ENCODE measurements at places on chromosomes 3 and 15. TPM values are rescaled to one million over a fixed set of nuclear protein-coding genes. Genes with fewer than 3 reads are reported as not detected.
A peak's percentile ranks its signal among the peaks of the same experiment; 100 is the strongest.

The ZNF654 gene
- total RNA-seq = 13.2 TPM

DNA sequence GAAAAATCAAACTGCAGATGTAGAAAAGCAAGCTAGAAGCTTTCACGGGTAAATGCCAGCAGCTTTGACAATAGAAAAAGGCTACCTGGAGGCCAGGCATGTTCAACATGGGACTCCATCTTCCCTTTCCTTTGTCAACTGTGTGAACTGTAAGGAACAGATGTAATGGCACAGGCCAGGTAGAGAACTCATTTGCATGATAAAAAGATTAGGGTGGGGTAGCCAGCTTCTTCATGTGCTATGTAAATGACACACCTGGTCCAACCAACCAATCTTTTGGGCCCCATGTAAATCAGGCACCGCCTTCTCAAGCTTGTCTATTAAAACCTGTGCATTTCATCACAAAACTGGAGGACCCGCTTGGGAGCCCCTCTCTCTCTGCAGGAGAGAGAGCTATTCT, 686.5 kb upstream of the GOLIM4 start:
- no peak for DNase-seq

DNA sequence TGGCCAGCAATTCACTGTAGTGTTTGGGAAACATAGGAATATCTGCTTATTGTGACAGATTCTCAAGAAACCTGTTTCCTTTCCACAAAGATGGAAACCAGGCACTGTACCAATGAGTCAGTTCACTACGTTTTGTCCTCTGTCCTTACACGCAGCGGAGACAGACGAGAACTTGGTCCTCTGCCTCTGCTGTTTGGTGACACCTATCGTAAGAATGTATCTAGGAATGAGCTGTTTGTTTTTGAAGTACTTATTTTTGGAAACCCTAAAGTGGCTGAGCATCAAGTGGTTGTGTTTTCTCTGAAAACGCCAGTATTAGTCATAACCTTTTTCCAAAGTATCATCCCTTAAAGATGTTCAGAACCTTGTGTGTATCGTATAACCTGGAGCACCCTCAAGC, 93.0 kb downstream of the PGPEP1L start:
- DNase-seq = no peak

DNA sequence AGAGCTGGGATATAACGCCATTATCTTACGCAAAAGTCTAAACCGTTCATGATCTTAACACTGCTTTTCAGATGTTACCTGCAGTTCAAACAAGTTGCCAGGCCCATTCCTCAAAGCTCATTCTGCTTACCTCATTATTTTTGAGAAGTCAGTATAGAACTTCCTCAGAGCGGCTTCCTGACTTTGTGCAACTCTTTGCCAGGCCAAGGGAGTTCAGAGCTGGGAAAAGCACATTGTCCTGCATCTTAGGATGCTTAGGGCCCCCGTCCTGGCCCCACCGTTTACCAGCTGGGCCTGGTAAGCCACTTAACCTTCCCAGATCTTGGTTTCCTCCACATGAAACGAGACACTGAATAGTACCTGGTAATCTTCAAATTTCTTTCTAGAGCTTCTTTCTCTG, 6.8 kb upstream of the C2CD4B start:
- no peak for DNase-seq

GRCh38 chr15:39667382-39668127, 86.7 kb downstream of the THBS1 start:
- no peak for DNase-seq

The WNT7A gene
- total RNA-seq = not detected

- DNase-seq = no peak
Observed at GRCh38 chr15:26773067-26773877, 406 bp upstream of the GABRB3 start.

The STARD9 gene
- 22.6 TPM for total RNA-seq

GRCh38 chr3:126851382-126851781, 131.5 kb upstream of the PLXNA1 start:
- DNase-seq = no peak

DNA sequence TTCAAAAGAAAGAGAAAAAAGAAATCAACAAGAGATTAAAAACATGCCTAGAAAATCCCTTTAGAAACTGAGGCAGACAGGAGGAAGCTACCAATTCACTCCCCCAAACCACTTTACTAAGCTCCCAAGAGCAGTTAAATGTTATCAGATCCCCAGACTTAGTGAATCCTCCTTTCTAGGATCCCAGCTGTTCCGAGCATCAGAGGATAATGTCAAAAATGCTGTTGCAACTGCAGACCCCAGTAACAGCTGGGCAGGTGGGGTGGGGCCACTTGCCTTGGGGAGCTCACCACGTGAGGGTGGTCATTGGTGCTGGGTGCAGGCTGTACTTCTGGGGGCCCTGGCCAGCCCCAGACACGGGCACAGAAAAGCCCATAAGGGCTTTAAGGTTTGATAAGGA, 9.1 kb downstream of the POMGNT2 start:
- no peak for DNase-seq

The FOXB1 gene
- not detected for total RNA-seq

- no peak for DNase-seq
Observed at GRCh38 chr15:62756326-62756994, 286.1 kb upstream of the TPM1 start.

DNA sequence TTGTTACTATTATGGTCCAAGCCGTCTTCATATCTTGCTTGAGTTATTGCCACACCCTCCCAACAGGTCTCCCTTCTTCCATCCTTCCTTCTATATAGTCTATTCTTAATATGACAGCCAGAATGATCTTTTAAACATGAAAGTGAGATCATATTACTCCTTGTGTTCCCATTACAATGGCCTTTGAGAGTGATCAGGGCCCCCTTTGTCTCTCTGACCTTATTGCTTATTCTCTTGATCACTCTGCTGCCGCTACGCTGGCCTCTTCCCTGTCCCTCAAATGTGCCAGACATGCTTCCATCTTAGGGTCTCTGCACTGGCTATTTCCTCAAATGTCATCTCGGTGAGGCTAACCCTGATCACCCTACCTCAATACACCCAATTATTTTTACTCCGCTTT, 38.1 kb downstream of the UBE2E2 start:
- no peak for DNase-seq

GRCh38 chr15:68497206-68497910, 65.4 kb upstream of the ITGA11 start:
- no peak for DNase-seq

- DNase-seq = no peak
Observed at GRCh38 chr15:85754989-85755388, 39.7 kb downstream of the KLHL25 start.

The CLDN18 gene
- total RNA-seq = not detected

The C2CD4B gene
- total RNA-seq = not detected

The SGO1 gene
- 21.6 TPM for total RNA-seq

The ADAMTSL3 gene
- not detected for total RNA-seq

DNA sequence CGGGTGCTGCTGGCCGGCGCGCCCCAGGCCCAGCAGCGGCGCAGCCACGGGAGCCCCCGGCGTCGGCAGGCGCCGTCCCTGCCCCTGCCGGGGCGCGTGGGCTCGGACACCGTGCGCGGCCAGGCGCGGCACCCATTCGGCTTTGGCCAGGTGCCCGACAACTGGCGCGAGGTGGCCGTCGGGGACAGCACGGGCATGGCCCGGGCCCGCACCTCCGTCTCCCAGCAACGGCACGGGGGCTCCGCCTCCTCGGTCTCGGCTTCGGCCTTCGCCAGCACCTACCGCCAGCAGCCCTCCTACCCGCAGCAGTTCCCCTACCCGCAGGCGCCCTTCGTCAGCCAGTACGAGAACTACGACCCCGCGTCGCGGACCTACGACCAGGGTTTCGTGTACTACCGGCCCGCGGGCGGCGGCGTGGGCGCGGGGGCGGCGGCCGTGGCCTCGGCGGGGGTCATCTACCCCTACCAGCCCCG, 777 bp downstream of the LOXL1 start:
- peak; percentile 58 for DNase-seq

The CCDC33 gene
- not detected for total RNA-seq

- DNase-seq = no peak
Observed at GRCh38 chr3:194070220-194070633, 65.7 kb upstream of the HES1 start.

GRCh38 chr15:35089551-35089950, 4.5 kb upstream of the NANOGP8 start:
- DNase-seq = no peak

The NR2C2 gene
- 74.3 TPM for total RNA-seq

- no peak for DNase-seq
Observed at GRCh38 chr3:155244699-155245098, 48.8 kb downstream of the STRIT1 start.

- no peak for DNase-seq
Observed at GRCh38 chr3:24259901-24260512, 234.6 kb downstream of the THRB start.

GRCh38 chr3:149000206-149000745, 8.9 kb downstream of the GYG1 start:
- DNase-seq = no peak

- DNase-seq = no peak
Observed at GRCh38 chr15:95761501-95762165, 568.9 kb upstream of the NR2F2 start.

The DYNC1LI1 gene
- total RNA-seq = 38.8 TPM

The P2RY13 gene
- total RNA-seq = not detected

The OR5K2 gene
- not detected for total RNA-seq

DNA sequence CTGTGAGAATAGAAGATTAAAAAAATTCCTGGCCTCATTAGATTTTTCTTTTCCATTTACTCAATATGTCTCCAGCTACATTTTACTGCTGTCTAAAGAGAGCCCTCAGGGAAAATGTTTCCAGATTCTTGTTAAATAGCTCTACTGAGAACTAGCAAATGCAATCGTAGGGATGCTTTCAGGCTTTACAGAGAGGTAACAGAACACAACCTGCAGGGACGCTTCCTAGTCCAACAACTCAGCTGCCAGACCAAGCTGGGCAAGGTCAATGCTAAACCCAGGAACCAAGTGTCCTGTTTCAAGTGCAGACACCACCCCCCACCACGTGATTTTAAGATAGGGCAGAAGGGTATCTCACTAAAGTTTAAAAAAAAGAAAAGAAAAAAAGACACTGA, 25.2 kb downstream of the ARHGEF3 start:
- DNase-seq = no peak

GRCh38 chr15:31389576-31389975, 62.9 kb downstream of the KLF13 start:
- no peak for DNase-seq

GRCh38 chr3:14663396-14664135, 11.4 kb upstream of the C3orf20 start:
- no peak for DNase-seq

DNA sequence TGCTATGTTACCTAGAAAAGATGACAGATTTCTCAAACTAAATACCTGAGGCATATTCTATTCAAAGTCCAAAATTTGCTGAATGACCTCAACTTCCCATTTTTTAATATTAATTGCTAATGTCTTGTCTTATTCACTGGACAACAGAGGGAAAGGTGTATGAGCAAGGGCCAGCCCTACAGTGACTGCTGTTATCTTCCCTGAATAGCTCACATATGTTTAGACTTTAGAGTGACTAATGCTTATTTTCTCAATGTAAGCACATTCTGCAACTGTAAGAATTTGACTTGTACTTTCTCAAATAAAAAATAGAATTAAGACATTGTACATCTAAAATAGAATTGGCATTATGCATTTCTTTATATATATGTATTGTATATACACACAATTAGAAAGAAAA, 26.5 kb upstream of the AADACL2 start:
- DNase-seq = no peak

The CYP8B1 gene
- total RNA-seq = 0.14 TPM
